Activated gamma-delta T cell treated with Interleukin-2 at 50 U/mL for 16 hours (primary cell): ENCODE measurements at places on chromosomes 7 and 10.

GRCh38 chr10:126598009-126598408 lies 72.5 kb downstream of the C10orf90 start:
- DNase-seq = no peak

DNA sequence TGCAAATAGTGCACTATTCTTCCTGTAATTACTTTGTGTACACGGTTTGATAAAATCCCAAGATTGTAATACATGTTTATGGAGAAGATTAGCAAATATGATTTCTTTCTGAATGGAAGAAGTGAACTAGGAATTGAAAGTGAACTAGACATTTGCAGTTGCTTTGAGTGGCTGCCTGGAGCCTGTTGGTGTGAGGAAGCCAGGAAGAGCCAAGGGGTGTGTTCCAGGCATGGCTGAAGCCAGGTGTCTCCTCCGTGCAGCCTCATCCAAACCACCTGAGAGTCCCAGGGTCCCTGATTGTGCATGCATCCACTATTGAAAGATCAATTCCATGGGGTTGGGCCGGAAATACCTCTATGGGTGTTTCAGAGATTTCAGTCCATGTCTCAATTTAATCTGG lies 253.1 kb upstream of the SHH start:
- no peak for DNase-seq

DNA sequence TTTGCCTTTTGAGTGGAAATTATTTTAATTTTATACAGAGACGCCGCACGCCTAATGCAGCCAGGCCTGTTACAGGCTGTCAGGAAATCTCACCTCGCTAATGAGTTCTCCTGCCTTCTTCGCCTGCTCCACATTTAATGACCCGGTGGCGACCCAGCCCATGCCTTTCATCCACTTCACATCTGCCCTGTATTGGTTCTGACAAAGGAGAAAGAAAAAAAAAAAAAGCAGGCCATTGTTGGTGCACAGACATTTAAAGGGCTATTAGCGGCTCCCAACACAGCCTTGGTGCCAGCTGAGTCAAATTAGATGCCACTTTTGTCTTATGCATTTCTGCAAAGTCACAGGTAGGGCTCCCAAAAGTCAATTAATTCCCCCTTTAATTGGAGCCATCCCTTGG lies 43.3 kb downstream of the NRAP start:
- no peak for DNase-seq

GRCh38 chr7:4837041-4837802 lies 24.6 kb downstream of the PAPOLB start:
- DNase-seq = no peak

DNA sequence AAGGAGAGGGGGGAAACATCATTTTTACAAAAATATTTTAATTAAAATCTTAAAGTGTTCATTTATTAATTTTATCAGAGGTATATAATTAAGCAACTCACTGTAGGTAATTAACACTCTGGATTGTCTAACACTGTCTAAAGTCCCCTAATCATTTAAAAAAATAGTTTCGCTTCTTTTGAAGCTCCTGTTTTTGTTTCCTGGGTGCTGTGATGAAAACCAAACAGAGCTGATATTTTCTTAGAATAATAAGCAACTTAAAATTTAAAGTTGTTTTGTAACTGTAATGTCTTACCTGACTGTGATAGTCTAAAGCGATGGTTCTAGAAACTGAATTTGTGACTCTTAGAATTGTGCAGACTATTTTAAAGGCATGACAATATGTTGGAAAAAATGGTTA lies 961.0 kb downstream of the GATA3 start:
- no peak for DNase-seq

GRCh38 chr10:125709553-125710474 lies 9.7 kb upstream of the EDRF1 start:
- no peak for DNase-seq

DNA sequence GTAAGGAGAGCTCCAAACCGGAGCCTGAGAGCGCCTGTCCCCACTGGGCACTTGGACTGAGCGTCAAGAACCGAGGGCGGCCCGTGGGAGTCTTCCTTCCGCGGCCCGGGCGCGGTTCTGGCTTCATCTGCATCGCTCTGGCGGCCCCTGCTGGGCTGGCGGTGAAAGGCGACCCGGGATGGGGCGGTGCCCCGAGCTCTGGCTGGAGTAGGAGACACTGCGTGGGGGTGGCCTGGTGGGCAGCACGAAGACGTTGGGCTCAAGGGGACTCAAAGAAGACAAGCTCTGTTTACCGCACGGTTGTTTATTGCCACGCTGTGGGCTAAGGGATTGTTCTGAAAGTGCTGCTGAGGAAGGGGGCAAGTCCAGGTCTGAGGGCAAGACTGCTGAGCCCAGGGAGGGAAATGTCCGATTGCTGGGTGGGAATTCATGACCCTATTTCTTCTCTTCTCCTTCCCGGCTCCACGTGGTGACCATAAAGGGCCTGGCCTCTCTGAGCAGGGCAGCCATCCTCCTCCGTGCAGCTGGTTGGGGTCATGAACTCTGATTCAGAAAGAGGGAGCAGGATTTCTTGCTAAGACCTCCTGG lies 29.8 kb downstream of the PLAU start:
- DNase-seq = peak; percentile 84

GRCh38 chr7:100951888-100952560 lies 2.7 kb downstream of the MUC3A start:
- no peak for DNase-seq
